ENCODE measurements at places on chromosomes 11 and 22.
A peak's percentile ranks its signal among the peaks of the same experiment; 100 is the strongest.

- DNase-seq = no peak
Measured at GRCh38 chr11:12377824-12378593, 638 bp downstream of the PARVA start.

GRCh38 chr11:3189196-3189843 is 24.2 kb upstream of the OSBPL5 start:
- DNase-seq = no peak

GRCh38 chr22:39731481-39731880 is 160.9 kb downstream of the CACNA1I start:
- DNase-seq = no peak

DNA sequence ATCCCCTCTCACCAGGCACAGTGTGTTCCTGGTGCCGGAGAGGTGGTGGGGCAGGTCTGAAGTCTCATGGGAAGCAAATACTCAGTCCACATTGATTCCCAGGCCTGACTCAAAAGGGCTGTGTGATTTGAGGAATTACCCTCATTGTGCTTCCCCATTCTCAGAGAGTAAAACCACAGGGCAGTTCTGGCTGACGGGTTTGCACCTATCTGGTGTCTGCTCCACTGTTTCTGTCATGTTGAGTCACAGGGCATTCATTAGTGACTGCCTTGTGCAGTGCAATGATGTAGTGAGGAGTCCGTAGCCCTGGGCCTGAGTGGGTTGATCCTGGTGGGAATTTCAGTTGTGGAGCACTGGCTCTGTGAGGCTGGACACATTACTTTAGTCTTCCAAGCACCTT is 85.2 kb upstream of the ARHGAP20 start:
- no peak for DNase-seq

- DNase-seq = no peak
Measured at GRCh38 chr11:44243595-44244343, 66.2 kb downstream of the ALX4 start.

- no peak for DNase-seq
Measured at GRCh38 chr11:59273373-59273841, 60.7 kb upstream of the MPEG1 start.

DNA sequence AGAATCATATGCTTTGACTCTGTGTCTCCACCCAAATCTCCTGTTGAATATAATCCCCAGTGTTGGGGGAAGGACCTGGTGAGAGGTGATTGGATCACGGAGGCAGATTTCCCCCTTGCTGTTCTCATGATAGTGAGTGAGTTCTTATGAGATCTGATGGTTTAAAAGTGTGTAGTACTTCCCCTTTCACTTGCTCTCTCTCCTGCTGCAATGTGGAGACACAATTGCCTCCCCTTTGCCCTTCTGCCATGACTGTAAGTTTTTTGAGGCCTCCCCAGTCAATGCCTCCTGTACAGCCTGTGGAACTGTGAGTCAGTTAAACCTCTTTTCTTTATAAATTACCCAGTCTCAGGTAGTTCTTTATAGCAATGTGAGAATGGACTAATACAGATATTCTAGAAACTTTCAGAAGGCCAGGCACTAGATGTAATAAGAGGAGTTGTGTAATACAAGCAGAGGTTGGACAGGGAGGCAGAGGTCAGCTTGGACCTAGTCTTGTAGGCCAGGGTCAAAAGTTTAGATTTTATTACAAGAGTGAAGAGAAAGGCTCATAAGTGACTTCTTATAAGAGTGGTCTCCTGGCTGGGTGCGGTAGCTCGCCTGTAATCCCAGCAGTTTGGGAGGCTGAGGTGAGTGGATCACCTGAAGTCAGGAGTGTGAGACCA is 9.3 kb upstream of the SERPING1 start:
- DNase-seq = no peak

DNA sequence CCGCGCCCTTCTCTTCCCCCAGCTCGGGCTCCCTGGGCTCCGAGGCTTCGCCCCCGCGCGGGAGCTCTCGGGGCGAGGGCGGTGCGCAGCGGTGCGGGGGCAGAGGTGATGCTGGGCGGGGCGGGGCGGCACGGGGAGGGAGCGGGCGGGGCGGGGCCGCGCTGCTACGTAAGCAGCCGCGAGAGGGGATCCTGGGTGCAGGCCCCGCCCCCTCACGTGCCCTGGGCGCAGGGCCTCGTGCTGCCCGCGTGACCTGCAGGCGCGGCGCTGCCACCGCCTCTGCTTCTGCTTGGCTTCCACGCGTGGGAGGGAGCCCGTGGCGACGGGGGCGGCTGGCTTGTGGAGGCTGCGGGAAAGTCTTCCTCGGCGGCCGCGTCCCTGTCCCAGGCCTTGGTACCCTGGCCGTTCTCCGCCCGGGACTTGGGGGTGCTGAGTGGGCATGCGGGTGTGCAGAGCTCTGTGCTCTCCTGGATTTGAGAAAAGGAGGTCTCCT is 132.6 kb upstream of the HSD17B12 start:
- peak; percentile 6 for DNase-seq

GRCh38 chr22:39144101-39144767 is 8.2 kb downstream of the CBX7 start:
- DNase-seq = peak; percentile 72

DNA sequence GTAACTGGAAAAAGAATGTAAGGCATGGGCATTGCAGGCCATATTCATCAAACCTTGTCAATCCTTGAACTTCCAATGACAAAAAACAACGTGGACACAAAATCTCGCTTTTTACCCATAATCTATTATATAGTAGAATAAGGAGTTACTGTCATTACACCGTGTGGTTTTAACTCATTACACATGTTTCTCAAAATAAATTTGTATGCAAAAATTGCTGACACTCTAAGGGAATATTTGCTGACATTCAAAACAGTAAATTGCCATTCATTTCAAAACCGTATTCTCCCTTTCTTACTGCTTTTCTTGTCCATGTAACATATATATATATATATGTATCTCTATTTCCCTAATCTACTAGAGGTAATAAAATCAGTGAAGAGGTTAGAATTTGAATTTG is 33.4 kb downstream of the CDON start:
- no peak for DNase-seq

- no peak for DNase-seq
Measured at GRCh38 chr11:30586251-30587144, at the start of gene MPPED2. Gene MPPED2 (minus strand): TSS chr11:30586353. CDS start chr11:30580373, 5,980 bp downstream.

- DNase-seq = no peak
Measured at GRCh38 chr22:32119568-32120235, 39.4 kb downstream of the C22orf42 start.

DNA sequence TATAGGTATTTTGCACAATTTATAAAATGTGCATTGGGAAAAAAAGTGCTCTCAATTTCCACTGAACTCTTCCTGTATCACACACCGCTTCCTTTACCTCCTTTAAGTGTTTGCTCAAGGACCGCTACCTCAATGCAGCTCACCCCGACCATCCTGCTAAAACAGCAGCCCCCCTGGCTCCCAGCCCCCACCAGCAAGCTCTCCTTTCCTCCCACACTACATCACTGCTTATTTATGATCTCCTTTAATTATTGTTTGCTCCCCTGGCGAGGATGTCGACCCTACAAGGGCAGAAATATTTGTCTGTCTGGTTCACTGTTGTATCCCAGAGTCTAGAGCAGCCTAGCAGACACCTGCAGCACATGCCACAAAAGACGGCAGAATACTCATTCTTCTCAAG is 10.0 kb downstream of the SHANK2 start:
- DNase-seq = no peak

- DNase-seq = peak; percentile 92
Measured at GRCh38 chr11:12189543-12190235, 79.3 kb downstream of the MICAL2 start.

DNA sequence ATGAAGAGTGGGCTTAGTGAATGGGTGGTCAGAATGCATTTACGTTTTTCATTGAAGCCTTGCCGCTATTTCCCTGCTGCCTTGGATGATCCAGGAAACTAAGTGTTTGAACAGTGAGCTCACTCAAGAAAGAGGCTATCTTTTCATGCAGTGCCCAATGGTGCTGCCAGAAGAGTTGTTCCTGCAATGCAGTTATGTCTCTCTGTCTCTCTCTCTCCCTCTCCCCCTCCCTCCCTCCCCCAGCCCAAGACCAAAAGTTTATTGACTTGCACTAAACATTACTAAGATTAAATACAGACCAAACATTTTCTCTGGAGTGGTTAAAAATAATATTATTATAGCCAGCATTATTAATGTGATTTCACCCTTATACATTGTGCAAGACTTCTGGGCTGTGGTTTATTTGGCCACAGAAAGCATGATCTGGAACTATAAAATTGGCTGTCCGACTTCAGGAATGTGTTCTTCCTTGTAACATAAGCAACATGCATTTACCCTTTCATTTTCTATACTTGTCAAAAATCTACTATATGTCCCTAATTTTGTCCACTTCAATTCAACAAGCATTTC is 6.6 kb upstream of the FUT4 start:
- no peak for DNase-seq

GRCh38 chr22:32338757-32339156 is 18.9 kb upstream of the RFPL3 start:
- DNase-seq = no peak

- no peak for DNase-seq
Measured at GRCh38 chr11:128892866-128893565, 1.9 kb downstream of the KCNJ5 start.

- DNase-seq = no peak
Measured at GRCh38 chr11:2576111-2576510, 123.7 kb downstream of the KCNQ1OT1 start.

DNA sequence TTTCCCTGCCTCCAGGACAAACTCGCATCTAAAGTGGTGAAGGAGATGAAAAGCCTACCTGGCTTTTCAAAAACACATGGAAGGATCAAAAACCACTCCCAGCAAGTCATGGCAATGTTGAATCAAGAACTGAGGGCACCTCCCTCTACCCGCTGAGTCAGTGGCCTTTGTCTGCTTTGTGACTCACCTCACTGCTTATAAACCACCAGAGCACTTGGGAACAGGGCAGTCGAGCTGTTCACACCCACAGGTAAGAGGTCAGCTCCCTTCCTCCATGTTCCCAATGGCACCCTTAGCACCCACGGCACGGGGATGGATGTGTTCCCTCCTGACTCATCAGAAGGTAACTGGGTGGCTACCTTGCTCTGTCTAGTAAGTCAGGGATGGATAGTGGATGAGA is 21.7 kb downstream of the TENM4 start:
- DNase-seq = no peak

DNA sequence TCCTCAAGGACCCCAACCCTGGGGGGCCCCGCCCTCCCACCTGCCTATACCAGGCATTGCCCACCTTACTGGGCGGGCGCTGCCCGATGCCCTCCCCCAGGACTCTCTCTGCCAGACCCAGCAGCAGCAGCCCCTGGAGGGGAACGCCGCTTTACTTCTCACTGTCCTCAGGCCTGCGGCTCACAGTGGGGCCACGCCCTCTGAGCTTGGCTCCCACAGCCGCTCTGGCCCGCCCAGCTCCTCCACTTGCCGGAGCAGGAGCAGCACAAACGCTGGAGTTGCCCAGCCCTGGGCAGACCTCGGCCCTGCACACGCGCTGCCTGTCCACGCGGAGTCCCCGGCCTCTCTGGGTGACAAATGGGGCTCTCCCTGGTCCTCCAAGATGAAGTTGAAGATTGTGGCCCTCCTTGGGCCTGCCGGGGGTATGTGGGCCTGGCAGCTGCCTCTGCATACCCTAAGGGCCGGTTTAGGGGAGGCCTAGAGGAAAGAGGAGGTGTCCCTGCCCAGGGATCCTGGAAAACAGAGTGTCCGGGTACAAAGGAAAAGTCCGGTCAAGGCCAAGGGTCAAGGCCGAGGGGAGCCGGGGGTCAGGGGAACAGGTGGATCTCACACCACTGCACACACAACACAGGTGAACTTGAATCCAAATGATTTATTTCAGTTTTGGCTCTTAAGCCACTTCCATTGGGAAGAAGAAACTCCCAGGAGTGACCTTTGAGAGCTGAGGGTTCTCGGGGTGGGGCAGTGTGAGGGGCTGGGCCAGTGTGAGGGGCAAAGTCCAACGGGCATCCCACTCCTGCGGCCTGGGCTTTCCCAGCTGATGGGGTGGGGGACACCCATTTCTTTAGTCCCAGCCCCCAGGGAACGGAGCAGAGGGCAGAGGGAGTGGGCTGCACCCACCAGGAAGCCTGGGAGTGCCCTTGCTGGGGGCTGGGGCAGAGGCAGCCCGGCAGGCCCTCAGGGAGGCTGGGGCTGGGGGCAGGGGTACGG is 674 bp upstream of the BAIAP2L2 start:
- no peak for DNase-seq

DNA sequence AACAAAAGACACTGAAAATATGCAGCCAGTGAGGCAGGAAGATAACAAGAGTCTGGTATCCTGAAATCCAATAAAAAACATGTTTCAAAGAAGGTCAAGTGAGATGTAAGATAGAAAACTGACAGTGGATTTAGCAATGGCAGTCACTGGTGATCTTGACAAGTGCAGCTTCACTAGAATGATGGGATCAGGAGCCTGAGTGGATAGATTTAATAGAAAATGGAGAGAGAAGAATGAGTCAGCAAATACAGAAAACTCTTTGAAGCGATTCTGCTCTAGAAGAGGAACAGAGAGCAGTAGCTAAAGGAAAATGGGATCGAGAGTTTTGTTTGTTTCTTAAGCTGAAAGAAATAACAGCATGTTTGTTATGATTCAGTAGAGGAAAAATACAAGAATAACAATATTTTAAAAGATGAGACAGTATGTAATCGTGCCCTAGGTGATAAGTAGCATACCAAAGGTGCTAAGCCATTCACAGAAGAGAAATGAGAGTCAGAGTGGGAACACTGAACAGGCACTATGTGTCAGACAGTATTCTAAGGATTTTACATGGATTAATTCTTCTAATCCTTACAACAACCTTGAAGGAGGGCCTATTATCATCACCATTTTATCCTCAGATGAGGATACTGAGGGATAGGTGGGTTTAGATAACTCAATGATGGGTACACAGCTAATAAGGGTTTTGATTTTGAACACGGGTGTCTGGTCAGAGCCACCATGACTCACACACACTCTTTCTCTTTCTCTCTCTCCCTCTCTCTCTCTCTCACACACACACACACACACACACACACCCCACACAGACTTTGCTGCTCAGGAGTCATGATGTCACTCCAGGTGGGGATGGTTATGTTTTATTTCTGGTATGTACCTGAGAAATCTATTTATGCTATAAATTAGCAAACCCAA is 36.3 kb downstream of the MRE11 start:
- DNase-seq = no peak

DNA sequence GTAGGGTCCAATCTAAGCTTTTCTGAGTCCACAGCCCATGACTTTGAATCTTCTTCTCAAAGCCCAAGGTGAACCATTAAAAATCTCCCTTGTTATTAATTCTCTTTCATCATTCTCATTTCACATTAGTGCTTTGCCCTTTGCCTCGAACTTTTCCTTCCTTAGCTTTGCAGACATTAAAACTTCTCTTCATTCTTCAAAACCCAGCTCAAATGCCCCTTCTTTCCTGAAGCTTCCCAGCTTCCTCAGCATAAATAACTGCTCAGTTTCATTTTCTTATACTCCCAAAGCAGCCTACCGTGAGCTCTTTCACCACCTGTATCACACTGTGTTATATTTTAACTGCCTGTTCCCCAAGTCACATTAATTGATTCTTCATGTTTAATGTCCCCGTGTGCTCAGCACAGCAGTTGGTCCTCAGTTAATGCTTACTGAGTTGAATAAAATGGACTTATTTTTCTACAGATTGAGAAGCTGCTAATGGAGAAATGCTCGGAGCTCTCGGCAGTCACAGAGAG is 62.0 kb downstream of the INSC start:
- DNase-seq = no peak

GRCh38 chr11:47768101-47768612 is 1.0 kb upstream of the FNBP4 start:
- DNase-seq = no peak

GRCh38 chr11:61042961-61043540 is 59.2 kb upstream of the CD5 start:
- DNase-seq = peak; percentile 85
